ENCODE measurements at places on chromosomes 16 and 17.

GRCh38 chr16:970386-970765 is 408 bp downstream of the LMF1 start:
- DNase-seq: no peak

DNA sequence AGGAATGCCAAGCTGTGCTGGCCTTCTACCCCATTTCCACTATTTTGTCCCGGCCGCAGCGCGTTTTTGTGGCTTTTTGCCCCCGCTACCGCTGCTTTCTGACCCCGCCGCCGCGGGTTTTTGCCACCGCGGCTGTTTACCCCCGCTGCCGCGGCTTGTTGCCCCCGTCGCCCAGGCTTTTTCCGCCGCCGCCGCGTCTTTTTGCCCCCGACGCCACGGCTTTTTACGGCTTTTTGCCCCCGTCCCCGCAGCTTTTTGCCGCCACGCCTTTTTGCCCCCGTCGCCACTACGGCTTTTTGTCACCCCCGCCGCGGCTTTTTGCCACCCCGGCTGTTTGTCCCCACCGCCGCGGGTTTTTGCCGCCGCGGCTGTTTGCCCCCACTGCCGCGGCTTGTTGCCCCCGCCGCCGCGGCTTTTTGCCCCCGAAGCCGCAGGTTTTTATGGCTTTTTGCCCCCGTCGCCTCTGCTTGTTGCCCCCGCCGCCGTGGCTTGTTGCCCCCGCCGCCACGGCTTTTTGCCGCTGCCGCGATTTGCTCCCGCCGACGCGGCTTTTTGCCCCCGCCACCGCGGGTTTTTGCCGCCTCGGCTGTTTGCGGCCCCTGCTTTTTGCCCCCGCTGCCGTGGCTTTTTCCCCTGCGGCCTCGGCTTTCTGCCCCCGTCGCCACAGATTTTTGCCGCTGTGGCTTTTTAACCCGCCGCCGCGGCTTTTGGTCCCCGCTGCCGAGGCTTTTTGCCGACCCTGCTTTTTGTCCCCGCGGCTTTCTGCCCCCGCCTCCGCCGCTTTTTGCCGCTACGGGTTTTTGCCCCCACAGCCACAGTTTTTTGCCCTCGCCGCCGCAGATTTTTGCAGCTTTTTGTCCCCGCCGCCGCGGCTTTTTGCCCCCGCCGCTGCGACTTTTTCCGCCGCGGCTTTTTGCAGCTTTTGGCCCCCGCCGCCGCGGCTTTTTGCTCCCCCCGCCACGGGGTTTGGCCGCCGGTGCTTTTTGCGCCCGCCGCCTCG is 520.4 kb upstream of the WSB1 start:
- no peak for DNase-seq

GRCh38 chr17:63847525-63848249 is 5.2 kb upstream of the SMARCD2 start:
- DNase-seq: no peak

GRCh38 chr17:79890706-79891105 is 51.5 kb upstream of the CBX4 start:
- DNase-seq: no peak

DNA sequence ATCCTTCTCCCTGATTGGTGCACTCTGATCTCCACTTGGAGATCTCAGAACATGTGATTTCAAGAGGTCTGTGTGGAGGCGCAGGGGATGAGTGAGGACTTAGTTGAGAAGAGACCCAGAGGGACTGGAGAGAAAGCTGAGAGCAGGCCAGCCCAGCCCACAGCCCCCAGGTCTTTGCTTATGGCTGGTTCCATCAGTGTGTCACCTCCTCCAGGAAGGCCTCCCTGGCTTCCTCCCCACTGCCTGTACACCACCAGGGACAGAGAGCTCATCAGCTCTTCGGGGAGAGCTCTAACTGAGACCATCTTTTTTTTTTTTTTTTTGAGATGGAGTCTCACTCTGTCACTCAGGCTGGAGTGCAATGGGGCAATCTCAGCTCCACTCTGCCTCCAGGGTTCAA is 3.4 kb downstream of the P2RX1 start:
- DNase-seq: no peak

DNA sequence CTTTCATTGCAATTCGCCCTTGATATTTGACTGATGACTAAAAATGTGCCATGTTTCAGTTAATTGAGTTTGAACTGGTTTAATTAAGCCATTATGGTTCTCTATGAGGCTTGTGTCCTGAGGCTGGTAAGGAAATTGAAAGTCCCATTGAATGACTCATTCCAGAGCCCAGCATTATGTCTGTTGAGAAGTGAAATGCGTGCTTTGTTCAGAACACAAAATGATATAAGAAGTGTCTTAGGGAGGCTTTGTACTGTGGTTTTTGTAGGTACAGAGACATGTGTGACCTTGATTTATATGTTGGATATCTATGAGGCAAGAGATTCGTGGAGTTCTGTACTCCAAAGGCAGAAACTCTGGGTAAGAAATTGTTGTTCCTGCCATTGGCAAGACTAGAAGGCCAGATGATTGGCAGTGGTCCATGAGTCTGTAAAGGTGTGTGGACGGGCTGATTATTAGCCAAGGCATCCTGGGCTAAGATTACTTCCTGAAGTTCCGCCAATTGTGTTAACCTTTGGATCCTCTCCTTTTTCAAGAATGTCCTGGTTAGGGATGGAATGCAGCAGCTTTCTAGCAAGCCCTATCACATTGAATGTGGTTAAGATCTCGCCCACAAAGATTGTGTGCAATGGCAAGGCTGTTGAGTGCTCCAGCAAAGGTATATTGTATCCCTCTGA is 103.7 kb downstream of the NPIPB5 start:
- no peak for DNase-seq

- no peak for DNase-seq
These were observed 52.5 kb downstream of the TBX4 start for GRCh38 chr17:61504697-61505096.

- peak; percentile 8 for DNase-seq
These were observed 22.0 kb upstream of the PHLPP2 start for GRCh38 chr16:71746442-71747046.

DNA sequence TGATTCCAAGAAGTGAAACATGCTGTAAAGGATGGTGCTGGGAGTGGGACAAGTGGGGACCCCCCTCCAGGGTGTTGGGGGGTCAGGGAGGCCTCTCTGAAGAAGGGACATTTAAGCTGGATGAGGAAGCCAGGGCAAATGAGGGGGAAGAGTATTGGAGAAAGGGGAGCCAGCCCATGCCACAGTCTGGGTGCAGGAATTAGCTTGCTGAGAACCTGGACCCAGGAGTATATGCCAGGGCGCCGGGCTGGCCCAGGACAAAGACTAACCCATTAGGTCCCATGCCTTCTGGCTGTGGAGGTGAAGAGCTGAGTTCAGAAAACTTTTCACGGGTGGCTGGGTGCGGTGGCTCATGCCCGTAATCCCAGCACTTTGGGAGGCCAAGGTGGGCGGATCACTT is 45.6 kb upstream of the PIK3R6 start:
- no peak for DNase-seq

- DNase-seq: no peak
These were observed 116.8 kb upstream of the SOX9 start for GRCh38 chr17:72004011-72004427.

DNA sequence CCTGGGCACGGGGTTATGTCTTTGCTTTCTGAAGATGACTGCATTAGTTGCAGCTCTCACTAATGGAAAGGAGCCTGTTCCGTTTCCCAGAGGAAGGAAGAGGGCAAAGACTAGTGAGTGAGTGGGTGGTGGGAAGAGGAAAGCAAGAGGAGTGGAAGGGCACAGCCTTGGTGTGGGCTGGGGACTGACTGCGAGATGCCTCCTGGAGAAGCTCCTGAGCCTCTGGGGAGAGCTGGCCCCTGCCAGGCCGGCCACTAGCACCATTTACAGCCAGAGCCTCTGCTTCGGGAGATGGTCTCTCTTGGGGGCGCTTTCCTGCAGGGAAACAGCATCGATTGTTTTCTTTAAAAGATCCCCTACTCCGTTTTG is 825 bp upstream of the RHBDL3 start:
- DNase-seq: no peak

DNA sequence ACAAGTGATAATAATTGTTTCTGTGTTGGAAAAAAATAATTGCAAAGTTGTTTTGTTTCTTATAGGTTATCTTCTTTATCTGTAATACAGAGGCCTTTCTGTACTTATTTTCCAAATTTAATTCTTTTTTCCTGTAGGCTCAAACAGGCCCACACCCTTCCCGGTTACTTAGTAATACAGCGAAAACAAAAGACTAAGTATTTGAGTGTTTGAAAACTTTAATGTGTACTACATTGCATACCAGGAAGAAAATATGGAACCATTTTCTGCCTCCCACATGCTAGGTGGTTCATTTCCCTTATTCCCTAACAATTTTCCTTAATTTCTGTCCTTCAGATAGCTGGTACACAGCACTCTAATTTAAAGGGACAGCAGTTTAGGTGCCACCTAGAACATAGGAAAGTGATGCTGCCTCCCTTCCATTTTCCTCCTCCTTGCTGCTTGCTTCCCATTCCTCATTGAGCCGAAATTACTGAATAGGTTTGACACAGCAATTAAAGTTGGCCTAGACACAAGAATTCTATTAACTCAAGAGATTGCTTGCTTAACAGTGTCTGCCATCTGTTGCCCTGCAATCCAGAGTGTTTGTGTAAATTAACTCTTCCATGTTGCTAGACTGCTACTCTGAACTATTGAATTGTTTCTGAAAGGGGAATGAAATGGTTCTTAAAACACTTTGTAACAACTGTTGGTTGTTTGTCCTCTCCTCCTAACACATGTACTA is 24.2 kb downstream of the CYB5B start:
- DNase-seq: no peak

GRCh38 chr16:27430923-27431484 is 29.0 kb downstream of the IL21R start:
- DNase-seq: no peak

DNA sequence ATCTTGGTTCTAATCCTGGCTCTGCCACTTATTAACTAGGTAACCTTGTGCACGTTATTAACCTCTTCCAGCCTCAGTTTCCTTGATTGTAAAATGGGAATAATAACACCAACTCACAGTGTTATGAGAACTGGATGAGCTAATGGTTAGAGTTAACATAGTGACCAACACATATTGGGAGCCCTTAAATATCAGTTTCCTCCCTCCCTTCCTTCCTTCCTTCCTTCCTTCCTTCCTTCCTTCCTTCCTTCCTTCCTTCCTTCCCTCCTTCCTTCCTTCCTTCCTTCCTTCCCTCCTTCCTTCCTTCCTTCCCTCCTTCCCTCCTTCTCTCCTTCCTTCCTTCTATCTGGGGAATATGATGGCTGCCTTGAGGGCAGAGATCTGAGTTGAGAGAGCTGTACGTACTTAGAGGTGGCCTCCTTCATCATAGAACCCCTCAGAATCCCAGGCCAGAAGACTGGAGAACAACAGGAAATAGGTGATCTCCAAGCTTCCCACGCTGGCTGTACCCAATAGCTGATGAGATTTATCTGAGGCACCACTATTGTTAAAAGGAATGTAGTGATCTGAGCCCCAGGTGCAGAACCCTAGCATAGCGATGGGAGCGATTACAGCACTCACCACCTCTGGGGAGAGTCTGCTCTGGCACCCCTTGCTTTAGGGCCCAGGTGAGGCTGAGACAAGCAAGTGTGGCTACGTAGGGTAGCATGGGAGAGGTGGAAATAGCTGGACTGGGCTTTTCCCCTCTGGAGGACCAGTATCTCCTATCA is 26.2 kb downstream of the CCR7 start:
- no peak for DNase-seq

DNA sequence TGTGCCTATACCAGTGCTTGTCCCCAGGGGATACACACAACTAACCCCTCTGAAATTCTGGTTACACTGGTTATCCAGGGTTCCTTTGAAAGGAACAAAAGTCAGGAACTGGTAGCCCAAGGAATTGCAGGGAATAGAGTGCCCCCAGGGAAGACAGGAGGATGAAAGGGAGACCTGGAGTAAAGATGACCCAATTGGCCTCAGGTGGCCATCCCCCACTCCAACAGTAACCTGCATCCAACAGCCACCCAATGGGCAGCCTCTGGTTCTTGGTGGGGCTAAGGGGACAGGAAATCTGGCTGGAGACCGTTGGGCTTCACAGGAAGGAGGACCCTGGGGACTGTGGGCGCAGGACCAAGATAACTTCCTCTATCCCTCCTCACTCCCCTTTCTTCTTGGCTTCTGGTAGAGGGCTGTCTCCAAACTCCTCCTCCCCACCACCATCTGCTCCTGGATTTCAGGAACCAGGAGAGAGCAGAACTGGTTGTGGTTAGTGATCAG is 826 bp upstream of the MPO start:
- DNase-seq: no peak

DNA sequence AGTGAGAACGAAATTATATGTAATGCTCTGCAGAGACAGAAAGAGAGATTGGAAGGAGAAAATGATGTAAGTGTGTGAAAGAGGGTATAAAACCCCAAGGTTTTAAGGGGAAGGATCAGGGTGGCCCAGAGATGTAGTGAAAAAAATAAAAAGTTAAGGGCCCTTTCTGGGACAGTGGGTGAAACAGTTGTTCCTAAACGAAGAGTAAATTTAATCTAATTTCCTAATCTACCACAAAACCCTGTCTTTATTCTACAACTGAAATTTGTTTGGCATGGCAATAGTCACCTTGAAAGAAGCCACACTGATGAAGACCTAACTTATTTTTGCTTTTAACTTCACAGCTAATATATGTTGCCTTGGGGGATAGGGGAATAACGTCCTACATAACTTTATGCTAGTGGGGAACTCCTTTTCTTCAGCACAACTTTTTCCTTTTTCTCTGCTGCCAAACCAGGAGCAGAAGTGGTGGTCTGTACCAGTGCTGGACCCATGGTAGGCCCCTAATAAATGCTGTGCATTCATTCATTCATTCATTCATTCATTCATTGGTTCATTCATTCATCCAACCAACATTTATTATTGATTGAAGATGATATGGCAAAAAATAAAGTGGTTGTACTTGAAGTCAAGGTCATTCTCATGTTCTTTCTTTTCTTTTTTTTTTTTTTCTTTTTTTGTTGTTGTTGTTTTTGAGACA is 25.4 kb downstream of the CALCOCO2 start:
- DNase-seq: no peak

DNA sequence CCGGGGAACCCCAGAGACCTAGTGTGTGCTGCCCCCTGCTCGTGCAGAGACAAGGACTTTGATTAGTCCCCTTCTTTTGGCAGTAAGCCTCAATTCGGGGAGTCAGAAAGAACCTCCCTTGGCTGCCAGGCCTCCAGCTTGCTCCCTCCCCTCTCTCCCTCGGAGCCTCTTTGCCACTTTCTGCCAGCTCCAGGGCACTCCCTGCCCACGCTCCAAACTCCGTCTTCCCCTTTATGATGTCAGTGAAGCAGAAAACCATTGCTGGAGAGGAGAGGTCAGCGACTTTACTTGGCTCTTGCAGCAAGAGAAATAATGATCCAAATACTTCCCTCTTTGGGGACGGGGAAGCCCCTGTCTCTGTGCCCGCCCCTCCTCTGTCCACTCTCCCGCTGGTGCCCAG is 28.1 kb downstream of the TTYH2 start:
- no peak for DNase-seq

GRCh38 chr16:71811261-71811803 is 2.7 kb upstream of the AP1G1 start:
- DNase-seq: no peak

GRCh38 chr17:40950176-40950575 is 12.7 kb upstream of the KRT23 start:
- no peak for DNase-seq

Data from NCI-H345 (cell line).